ENCODE measurements at places on chromosomes 7 and 10.

GRCh38 chr10:131271195-131271880 lies 40.2 kb downstream of the TCERG1L start:
- no peak for DNase-seq

DNA sequence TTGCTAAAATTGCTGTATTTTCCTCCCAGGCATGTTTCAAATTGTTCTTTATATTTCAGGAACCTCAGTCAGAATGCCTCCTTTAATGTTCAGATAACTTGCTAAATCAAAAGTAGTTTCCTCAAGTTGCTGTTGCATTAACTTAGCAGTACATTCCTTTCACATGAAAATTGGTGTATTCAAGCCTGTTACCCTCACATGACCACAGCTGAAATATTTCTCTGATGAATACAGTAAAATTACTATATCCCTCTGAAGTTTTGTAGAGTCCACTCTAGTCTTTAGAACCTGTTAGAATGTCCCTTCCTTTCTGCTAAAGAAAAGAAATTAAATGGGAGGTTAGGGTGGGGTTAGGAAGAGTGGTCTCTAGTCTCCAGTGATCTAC lies 24.5 kb upstream of the C1GALT1 start:
- no peak for DNase-seq

- DNase-seq = no peak
Measured at GRCh38 chr10:71856619-71857018, 5.6 kb upstream of the PSAP start.

- DNase-seq = no peak
Measured at GRCh38 chr10:97597778-97598177, 8.3 kb downstream of the C10orf62 start.

DNA sequence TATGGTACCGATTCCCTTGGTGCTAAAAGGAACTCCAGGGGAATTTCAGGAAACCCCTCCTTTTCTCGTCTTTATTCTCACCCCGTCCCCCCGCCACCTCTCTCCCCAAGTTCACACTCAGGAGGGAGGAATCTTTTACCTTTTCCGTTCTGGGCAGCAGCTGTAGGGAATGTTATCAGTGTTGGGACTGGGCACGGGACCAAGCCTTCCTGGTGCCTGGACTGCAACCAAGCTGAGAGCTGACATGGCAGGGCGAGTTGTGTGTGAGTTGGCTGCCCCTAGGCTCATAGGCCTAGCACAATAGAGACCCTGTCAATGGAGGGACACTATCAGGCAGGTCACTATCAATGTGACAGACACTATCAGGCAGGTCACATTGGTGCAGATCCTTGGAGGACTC lies 121.4 kb downstream of the TCF7L2 start:
- no peak for DNase-seq

GRCh38 chr10:132048294-132048667 lies 17.5 kb upstream of the JAKMIP3 start:
- DNase-seq = no peak

Measured in LoVo (cell line).